ENCODE measurements at places on chromosomes 4 and X. TPM values are rescaled to one million over a fixed set of nuclear protein-coding genes. Genes with fewer than 3 reads are reported as not detected.

Gene SEC24B
- 21.7 TPM for total RNA-seq

Gene CLIC2
- 1.1 TPM for total RNA-seq

Gene ADAM29
- total RNA-seq = not detected

Gene MAGEA9
- not detected for total RNA-seq

Gene TMEM156
- total RNA-seq = not detected

Gene IL1RAPL1
- total RNA-seq = 2.9 TPM

Gene IL13RA1
- total RNA-seq = 16.6 TPM

Gene SMARCA1
- total RNA-seq = 56.8 TPM

Gene GAGE12H
- total RNA-seq = not detected

Gene UGT2B7
- not detected for total RNA-seq

Gene NSUN7
- 26.5 TPM for total RNA-seq

Gene RAB33A
- total RNA-seq = not detected

Gene MAGEA1
- not detected for total RNA-seq

Gene SPANXC
- not detected for total RNA-seq

- no peak for DNase-seq
Observed at GRCh38 chrX:19589105-19589504, 73.8 kb upstream of the MAP3K15 start.

- DNase-seq = no peak
Observed at GRCh38 chrX:107755721-107756120, 19.9 kb downstream of the TSC22D3 start.

- no peak for DNase-seq
Observed at GRCh38 chrX:13598877-13599276, 29.5 kb downstream of the EGFL6 start.

DNA sequence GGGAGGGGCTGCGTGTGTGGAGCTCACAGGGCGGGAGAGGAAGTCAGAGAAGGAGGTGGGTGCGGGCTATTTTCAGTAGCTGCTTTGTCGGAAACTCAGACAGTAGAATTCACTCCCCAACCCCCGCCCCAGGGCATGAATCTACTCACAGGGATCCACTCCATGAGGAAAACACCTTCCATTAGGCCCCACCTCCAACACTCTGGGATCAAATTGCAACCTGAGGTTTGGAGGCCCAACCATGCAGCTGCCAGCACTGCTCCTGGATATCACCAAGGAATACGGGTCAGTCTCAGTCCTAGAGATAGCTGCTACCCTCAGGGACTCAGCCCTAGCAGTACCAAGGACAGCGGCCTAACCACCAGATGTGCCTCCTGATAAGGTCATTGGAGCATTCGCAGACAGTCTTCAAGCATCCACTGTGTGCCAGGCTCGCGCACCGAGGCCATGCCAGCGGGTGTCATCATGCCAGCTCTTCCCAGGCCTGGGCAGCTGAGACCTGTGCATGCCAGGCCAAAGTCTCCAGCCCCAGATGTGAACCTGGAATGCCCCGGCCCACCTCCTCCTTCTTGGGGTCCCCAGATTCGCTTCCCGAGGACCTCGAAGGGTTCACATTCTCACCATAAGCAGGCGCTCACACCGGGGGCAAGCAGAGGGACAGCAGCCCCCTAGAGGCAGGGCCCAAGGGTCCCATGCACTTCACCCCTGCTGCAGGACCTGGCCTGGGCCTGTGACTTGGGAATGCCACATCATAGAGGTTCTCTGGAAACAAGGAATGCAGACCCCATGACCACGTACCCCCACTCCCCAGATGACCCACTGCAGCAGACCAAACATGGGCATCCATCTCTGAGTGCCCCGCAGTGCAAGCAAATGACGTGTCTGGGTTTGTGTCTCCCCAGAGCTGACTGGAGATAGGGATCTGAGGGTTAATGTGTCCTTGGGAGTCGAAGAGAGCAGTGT is 102.3 kb downstream of the ADRA2C start:
- DNase-seq = peak; percentile 88

GRCh38 chr4:118850488-118851173 is 14.7 kb upstream of the SEC24D start:
- no peak for DNase-seq

DNA sequence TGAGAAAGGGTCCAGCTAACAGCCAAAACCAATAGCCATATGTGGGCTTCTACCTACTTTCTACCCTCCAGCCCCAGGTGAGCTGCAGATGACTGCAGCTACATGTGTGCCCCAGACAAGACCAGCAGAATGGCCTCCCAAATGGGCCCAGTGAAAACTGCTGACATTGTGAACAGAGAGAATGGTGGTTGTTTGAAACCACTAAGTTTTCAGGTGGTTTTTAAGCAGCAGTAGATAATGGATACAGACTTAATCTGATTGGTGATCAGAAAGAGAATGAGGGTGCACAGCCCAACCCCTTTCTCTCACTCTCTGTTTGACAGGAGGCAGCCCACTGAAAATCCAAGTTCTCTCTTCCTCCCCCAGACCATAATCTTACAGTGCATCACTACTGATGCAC is 42.5 kb upstream of the BBS12 start:
- DNase-seq = no peak

DNA sequence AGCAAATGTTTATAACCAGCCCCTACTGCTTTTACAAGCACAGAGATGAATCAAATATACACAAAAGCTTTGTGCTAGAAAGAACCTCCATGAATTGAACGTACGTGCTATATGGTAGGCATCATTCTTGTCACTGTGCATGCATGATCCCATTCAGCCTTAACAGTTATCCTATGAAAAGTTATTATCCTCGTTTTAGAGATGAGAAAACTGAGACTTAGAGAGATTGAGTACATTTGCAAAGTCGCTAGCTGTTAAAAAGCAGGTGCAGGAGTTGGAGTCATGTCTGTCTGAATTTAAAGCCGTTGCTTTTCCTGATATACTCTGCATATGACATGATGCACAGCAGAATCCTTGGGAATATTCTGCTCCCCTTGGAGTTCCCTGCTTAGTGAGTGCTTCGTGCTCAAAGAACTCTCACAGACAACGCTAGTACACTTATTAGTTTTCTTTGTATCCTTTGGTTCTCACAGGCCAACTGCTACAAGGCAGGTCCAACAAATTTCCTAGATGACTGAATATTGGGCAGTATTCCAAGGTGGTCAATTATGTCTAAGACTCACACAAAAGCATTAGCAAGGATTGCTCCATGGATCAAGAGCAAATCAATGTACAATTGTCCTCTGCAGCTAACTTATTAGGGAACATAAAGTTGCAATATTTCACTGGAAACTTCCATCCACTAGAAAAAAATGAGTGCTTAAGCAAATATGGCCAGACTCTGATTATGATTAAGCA is 42.8 kb upstream of the TRIM2 start:
- no peak for DNase-seq

DNA sequence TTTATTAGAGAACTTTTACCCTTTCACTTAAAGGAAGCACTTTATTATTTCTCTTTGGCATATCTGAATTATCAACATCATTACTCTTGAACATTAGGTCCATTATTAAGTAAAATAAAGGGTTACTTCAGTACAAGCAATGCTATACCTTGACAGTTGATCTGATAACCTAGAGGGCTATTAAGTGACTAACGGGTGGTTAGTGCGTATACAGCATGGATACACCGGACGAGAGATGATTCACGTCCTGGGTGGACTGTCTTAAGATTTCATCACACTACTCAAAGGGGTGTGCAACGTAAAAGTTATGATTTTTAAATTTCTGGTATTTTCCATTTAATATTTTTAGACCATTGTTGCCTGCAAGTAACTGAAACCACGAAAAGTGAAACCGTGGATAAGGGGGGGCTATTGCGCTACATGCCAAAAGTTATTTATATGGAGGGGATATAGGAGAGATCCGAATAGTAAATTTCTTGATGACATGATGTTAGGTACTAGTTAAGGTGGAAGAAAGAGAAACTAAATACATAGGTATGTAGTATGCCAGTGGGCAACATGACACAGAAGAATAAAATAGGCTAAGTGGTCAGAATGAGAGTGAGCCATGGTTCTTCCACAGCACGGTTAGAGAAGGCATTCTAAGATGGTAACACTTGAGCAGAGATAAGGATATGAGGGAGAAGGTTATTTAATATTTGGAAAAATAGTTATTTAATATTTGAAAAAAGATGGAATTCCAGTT is 230.8 kb upstream of the ANKRD50 start:
- DNase-seq = no peak

- peak; percentile 29 for DNase-seq
Observed at GRCh38 chrX:15816886-15817285, 26.6 kb downstream of the ZRSR2 start.

DNA sequence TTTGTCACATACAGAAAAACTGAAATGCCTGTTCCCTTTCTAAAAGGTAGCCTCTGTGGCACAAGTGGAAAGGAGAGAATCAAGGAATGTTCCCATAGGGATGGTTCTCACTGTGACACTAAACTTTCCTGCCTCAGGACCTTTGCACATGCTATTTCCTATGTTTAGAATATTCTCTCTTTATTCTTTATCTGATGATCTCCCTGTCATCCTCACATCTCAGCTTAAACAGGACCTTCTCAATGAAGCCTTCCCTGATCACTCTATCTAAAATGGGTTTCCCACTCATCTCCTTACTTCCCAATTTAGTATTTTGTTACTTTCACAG is 32.3 kb downstream of the HOPX start:
- DNase-seq = no peak

DNA sequence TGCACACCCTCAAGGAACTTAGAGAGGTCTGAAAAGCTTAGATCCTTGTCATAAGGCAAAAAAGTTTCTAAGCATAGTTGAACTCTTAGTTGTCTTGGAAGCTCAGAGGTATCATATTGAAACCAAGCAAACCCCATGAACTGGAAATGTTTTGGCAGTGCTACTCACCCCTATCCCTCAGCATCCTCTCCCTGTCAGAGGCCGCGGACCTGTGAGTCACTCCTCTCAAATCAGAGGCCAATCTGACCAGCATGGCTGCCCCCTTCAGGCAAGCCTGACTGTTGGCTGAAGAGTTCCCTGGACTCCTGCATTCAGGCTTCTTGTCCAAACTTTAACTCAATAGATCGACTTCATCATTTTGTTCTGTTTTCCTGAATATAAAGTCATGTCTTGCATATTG is 69.4 kb downstream of the KCNIP4 start:
- DNase-seq = peak; percentile 34

GRCh38 chr4:153166716-153167501 is 37.3 kb upstream of the TRIM2 start:
- DNase-seq = no peak

DNA sequence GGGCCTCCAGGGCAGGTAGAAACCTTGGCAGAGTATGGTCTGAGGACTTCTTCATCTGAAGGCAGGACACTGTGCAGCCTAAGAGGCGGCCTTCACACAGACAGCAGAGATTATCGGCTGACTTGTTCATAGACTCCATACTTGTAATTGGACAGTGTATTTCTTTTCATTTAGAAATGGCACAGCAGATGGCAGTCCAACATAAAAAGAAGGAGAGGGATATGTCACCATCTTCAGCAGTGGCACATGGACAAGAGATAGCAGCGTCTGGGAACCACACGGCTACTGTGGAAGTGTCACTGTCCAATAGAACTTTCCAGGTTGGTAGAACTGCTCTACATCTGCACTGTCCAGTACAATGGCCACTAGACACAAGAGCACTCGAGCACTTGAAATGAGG is 21.7 kb upstream of the GEMIN8 start:
- no peak for DNase-seq

DNA sequence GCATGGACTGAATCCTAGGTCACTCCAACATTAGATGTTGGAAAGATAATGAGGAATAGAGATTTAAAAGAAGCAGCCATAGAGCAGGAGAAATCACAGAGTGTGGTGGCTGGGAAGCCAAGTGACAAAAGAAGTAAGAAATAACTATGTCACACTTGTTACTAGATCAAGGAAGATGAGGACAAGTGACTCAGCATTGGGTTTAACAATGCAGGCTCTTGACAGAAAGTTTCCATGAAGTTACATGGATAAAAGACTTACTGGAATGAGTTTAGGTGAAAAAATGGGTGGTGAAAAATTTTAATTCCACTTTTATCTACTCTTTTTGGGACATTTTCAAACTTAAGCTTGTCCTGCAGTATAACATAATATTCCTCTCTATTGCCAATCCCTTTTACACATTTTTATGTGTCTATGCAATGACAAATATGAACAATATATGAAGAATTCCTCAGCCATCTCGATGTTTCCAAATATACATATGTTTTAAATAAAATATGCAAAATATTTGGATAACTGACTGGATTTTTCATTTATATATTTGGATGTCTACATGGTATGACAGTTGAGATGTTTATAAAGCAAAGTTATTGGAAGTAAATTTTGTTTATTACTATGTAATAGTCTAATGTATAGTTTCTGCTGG is 462.6 kb downstream of the IL15 start:
- no peak for DNase-seq

DNA sequence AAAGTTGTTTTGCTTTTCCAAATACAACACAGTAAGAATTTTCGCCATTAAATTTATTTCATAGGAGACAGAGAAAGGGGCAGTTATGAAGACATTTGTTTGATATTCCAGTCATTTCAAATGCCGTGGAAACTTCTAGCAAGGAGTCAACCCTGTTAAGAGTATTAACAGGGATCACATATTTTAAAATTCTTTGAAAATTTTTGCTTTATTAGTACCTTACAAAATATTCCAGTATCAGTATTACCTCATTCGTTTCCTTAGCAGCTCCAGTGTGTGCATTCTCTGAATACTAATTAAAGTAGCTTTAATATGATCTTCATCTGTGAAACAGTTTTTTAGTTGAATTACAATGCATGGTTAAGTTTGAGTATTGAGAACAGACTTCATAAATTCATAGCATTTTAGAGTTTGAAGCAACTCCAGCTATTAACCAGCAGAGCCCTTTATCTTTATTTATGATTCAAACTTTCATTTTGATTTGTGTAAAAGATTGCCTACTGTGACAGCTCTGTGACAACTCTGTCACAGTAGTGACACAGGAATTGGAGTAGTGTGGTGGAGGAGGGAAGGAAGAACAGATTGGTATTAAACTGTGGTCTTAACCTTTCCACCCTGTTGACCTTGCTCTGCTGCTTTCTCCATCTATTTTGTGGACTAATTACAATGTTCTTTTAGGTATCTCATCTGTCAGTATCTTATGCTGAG is 86.3 kb downstream of the PDLIM5 start:
- DNase-seq = no peak

- no peak for DNase-seq
Observed at GRCh38 chr4:121200795-121201472, 36.8 kb upstream of the TNIP3 start.

DNA sequence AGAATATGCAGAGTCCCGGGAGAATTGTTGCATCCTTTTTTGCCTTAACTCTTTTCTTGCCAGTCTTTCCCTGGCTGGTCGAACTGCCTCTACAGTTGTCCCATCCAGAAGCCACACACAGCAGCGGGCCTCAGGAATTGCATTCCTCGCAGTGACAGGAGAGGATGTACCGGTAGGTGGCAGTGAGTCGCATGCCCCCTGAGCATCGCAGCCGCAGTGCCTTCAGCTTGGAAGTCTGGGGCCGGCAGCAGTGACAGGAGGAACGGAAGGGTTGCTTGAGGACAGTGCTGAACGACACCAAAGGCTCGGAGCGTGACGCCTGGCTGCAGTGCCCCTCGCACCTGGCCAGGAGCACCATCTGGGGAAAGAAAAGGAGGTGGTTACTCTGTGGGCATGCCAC is 23.5 kb downstream of the NDP start:
- DNase-seq = peak; percentile 40
